ENCODE measurements at places on chromosomes 4 and X. TPM values are rescaled to one million over a fixed set of nuclear protein-coding genes. Genes with fewer than 3 reads are reported as not detected.

GRCh38 chrX:105635794-105636193 is 186.5 kb upstream of the NRK start:
- no peak for DNase-seq

RTL5 gene
- 3.4 TPM for total RNA-seq

GPM6B gene
- 418 TPM for total RNA-seq

SYNPO2 gene
- total RNA-seq, result 2.3 TPM

Data from occipital lobe (tissue), 3 donors.